ENCODE measurements at places on chromosomes 4 and X.

DNA sequence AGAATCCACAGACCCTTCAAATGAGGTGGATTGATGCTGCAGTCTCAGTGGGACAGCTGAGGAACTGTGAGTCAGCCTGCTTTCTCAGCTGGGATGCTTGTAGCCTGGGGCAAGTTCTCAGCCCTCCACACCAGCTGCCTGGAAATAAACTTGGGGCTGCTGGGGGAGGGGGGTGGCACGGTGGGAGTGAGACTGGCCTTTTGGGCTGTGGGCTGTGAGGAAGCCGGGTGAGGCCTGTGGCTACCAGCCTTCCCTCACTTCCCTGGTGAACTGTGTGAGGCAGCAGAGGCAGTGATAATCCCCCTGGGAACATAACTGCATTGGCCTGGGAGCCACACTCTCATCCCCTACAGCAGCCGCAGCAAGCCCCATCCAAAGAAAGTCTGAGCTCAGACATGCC is 114.5 kb upstream of the GUCY1A1 start:
- DNase-seq: no peak

- DNase-seq: no peak
Observed at GRCh38 chrX:120790552-120790951, 85.1 kb downstream of the CT47B1 start.

- no peak for DNase-seq
Observed at GRCh38 chr4:112142182-112142581, 3.1 kb upstream of the FAM241A start.

- DNase-seq: no peak
Observed at GRCh38 chr4:183422962-183423631, 21.3 kb upstream of the CDKN2AIP start.

DNA sequence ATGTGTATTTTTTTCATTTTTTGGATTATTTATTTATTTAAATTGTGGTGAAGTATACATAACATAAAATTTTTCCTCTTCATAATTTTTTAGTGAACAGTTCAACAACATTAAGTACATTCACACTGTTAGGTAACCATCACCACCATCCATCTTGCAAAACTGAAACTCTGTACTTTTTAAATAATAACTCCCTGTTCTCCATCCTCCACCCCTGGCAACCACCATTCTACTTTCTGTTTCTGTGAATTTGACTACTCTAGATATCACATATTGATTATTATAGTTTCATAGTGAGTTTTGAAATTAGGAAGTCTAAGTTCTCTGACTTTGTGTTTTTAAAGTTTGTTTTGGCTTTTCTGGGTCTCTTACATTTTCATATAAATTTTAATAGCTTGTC is 89.3 kb upstream of the STX18 start:
- DNase-seq: no peak

- no peak for DNase-seq
Observed at GRCh38 chr4:32932156-32932555, 2212.0 kb downstream of the PCDH7 start.

DNA sequence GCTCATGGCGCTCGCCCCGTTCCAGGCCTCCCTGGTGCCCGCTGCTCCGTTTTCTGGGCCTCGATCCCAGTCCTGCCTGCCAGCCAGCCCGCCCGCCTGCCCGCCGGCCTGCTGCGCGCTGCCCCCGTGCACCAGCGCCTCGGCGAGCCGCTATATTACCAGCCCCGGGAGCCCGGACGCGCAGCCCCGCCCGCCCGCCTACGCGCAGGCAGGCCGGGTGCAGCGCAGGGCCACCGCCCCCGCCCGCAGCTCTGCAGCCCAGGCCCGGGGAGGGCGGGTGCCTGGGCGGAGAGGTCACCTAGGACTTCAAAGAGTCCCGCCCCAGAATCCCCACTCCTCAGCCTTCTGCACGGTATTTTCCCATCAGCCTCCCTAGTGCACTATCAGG is at the start of gene MAOB:
Gene MAOB (minus strand): TSS at position 157 of the 388 bp plus-strand sequence. CDS start 151 bp downstream, at position 6.
- DNase-seq: no peak

DNA sequence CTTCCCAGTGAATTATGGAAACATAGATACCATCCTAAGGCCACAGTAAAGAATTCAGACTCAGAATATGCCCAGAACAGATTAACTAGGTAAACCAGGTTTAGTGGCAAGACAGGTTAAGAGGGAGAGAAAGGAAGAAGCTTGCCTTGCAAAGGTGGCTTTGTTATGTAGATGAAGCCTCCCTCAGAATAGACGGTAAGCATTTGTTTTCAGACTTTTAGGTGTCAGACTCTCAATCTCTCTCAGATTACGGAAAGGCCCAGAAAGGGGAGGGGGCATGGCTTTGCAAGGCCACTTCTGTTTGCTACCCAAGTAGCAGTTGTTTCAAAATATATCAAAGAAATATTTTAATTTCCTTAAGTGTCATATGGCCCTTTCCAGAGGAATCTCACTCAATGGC is 457.1 kb upstream of the BOD1L1 start:
- DNase-seq: no peak

DNA sequence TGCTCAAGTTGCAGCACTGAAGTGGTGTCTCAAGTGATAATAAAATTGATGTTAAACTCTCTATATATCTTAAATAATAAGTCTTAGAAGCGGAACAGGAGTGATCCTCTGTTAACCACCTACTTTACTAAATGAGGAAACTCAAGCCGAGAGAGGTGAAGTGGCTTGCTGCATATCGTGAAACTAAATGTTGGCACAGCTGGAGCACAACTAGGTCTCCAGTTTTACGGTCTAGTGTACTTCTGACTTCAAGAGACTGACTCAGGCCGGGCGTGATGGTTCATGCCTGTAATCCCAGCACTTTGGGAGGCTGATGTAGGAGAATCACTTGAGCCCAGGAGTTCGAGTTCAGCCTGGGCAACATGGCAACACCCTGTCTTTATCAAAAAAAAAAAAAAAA is 35.5 kb upstream of the PLS3 start:
- DNase-seq: no peak

DNA sequence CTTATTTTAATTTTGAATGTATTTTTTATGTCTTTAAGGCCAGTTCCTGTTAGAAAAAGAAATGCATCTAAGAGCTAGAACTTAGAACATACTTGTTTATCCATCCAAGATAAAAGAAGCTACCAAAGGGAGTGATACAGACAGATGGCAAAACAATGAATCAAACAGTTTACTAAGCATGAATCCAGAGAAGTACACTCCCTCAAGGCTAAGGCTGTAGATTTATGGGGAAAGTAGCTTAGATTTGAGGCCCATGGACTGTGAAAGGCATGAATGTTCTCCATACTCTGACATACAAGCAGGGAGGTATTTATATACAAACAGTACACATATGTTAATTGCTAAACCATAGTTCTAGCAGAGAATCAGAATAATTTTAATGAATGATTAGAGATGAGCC is 255.3 kb upstream of the NRK start:
- DNase-seq: no peak

- DNase-seq: no peak
Observed at GRCh38 chr4:189940178-189941004, at the start of gene FRG1. TSS of gene FRG1 (plus strand) at chr4:189940872. CDS start at chr4:189941010, 138 bp downstream.

DNA sequence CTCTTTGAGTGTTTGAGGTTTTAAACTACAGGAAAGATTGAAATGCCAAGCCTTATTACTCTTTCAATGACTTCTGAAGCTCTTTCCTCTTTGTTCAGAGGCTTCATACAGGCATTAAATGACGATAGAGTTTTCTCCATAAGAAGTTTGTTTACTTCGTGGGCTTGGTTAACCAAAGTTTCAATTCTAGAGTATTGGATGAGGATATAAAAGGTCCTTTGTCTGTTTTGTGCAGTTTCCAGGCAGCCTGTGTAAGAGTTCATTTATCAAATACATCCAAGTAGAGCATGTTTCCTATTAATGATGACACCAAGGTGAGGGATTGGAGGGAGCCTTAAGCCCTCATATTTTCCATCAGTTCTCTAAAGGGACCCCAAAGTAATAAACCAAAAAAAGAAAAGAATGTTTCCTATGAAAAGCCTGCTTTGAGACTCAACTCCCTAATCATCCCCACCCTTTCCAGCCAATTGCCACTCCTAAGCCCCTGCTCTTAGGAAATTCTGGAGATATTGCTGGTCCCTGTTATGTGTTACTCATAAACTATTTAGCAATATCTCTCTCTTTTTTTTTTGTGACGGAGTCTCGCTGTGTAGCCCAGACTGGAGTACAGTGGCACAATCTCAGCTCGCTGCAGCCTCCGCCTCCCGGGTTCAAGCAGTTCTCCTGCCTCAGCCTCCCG is 106.2 kb upstream of the IL13RA1 start:
- DNase-seq: no peak

GRCh38 chrX:51006064-51006463 is 95.5 kb downstream of the BMP15 start:
- DNase-seq: no peak

- DNase-seq: no peak
Observed at GRCh38 chr4:75490155-75490554, 24.0 kb downstream of the RCHY1 start.

GRCh38 chr4:108988464-108989195 is 225.8 kb upstream of the ETNPPL start:
- DNase-seq: no peak

GRCh38 chr4:112652216-112652615 is 15.3 kb downstream of the LARP7 start:
- DNase-seq: no peak

DNA sequence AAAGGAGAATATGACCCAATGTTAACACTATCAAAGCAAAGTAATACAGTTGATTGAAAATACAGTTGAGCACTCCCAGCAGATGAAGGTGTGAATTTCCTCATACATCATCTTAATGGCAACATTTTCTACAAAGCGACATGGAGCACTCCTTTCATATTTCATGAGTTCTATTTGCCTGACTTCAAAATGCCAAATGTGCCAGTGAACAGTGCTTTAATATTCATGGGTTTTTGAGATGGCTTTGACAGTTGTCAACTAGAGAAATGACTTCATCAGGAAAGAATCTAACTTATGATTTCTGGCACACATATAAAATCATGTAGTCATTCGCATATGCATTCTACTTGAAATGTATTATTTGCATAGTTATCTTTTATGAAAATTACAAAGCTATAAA is 222.4 kb downstream of the GALNTL6 start:
- no peak for DNase-seq

DNA sequence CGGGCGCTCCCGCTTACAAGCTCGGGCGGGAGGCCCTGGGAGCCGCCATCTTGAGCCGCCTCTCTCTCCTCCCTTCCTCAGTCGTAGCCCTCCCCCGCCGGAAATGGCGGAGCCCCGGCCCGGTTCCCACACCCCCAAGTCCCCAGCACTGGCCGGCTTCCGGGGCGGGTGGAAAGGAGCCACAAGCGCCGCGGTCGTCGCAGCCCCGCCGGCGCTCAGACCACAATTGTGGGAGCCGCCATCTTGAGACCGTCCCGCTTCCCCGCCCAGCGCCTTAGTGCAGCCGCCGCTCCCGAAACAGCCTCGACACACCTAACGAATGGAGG is 531 bp downstream of the HCFC1 start:
- DNase-seq: peak; percentile 30

DNA sequence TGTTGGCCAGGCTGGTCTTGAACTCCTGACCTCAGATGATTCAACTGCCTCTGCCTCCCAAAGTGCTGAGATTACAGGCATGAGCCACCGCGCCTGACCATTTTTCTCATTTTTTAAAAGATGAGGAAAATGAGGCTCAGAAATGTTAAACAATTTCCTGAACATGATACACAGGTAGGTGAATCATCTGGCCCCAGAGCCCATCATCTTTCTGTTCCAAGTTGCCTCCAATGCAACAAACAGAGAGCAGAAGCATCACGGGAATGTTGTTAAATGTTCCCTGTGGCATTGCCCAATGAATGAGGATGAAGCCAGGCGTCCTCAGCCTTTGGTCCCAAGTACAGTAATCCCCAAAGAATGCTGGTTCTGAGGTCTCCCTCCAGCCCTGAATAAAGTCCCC is 31.3 kb upstream of the ANXA5 start:
- DNase-seq: peak; percentile 40
